T-cell (primary cell): ENCODE measurements at places on chromosomes 7 and 10.

DNA sequence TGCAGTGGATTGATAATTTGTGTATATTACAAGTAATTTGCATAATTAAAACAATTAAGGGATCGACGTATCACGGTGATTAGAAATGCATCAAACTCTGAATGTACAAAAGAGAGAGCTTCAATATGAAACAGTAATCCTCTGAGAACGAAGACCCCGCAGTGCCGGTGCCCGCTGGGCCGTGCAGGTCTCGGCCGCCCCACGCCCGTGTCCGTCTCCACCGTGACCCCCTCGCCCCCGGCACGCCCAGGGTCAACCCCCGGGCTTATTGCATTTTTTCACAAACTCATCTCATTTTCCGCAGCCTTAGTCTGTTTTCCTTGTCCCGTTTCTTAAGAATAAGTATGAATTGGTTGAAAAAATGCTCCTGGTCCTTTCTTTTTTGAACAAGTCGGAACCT, 218.6 kb downstream of the TCERG1L start:
- no peak for DNase-seq

- DNase-seq: no peak
Measured at GRCh38 chr10:5659702-5660528, 6.5 kb downstream of the ASB13 start.

DNA sequence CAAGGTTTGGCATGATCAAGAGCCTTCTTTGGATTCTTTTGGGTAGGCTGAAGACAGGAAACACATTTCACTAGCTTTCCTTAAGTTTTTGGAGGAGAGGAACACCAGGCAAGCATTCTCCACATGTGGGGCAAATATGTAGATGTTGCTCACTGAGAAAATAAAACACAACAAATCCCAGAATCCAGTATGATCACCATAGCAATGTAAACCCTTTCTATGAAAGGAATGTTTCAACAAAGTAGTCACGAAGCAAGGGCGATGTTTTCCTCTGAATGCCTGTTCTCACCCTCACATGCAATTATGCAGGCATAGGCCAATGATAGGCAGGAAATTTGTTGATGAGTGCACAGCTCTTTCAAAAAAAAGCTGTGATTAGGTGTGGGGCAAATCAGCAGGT, 20.5 kb upstream of the CEP41 start:
- no peak for DNase-seq

- no peak for DNase-seq
Measured at GRCh38 chr7:34501156-34501555, 156.9 kb upstream of the NPSR1 start.

DNA sequence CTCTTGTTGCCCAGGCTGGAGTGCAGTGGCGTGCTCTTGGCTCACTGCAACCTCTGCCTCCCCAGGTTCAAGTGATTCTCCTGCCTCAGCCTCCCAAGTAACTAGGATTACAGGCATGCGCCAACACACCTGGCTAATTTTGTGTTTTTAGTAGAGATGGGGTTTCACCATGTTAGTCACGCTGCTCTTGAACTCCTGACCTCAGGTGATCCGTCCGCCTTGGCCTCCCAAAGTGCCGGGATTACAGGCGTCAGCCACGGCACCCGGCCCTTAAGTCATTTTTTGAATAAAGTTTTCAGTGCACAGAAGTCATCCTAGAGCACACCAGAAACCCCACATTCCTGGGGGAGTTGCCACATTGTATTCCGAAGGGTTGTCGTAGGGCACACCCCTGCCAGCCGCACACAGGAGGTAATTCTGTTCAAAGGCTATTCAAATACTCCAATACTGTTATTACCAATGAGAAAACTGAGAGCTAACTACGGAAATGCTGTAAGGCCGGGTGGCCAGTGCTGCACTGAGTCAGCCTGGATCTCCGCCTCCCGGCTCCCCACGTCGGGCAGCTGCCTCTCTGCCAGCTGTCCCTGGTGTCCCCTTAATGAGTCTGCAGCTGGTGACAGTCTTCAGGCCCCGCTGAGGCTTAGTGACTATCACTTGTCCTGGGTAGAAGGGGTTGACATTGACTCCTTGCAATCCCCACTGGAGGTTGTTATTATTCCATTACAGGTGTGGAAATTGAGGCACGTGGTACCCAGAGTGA, 8.6 kb upstream of the RFC2 start:
- no peak for DNase-seq

- no peak for DNase-seq
Measured at GRCh38 chr10:3241967-3242650, 69.5 kb upstream of the PITRM1 start.

- no peak for DNase-seq
Measured at GRCh38 chr10:28545967-28546644, 13.2 kb downstream of the WAC start.
